ENCODE measurements at places on chromosomes 3 and 15.
A peak's percentile ranks its signal among the peaks of the same experiment; 100 is the strongest.

DNA sequence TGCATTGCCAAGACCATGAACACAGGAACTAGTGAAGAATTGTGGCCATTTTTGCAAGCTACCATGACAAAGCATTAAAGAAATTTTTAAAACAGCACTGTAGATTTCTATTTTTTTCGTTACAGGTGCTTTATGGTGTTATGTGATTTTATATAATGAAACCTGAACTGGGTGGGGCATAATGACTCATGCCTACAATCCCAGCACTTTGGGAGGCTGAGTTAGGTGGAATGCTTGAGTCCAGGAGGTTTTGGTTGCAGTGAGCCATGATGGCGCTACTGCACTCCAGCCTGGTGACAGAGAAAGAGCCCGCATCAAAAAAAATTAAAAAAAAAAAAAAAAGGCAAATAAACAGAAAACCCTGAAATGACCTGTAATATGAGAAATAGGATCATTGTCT lies 846.7 kb downstream of the EPHA3 start:
- DNase-seq = no peak

- DNase-seq = no peak
Measured at GRCh38 chr3:125028657-125029056, 27.1 kb downstream of the HEG1 start.

GRCh38 chr3:173653781-173654180 lies 256.2 kb downstream of the NLGN1 start:
- DNase-seq = no peak

- DNase-seq = no peak
Measured at GRCh38 chr3:113454057-113454456, 12.8 kb upstream of the CFAP44 start.

- DNase-seq = no peak
Measured at GRCh38 chr15:56019060-56019793, 25.8 kb upstream of the NEDD4 start.

GRCh38 chr3:124250053-124250452 lies 258.1 kb upstream of the ROPN1 start:
- no peak for DNase-seq

DNA sequence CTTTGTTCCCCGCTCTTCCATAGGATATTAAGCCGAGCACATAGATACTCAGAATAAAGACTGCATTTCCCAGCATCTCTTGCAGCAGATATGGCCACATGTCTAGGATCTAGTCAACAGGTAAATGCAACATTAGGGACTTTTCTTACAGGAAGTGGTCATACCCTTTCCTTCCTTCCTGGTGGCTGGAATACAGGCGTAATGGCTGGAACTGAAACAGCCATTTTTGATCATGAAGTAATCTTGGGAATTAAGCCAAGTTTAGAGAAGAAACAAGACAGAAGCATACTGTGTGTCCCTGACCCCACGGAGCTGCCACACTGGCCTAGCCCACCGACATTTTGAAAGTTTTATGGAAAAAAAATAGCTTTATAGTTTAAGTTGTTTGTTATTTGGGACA lies 234.0 kb downstream of the XXYLT1 start:
- no peak for DNase-seq

DNA sequence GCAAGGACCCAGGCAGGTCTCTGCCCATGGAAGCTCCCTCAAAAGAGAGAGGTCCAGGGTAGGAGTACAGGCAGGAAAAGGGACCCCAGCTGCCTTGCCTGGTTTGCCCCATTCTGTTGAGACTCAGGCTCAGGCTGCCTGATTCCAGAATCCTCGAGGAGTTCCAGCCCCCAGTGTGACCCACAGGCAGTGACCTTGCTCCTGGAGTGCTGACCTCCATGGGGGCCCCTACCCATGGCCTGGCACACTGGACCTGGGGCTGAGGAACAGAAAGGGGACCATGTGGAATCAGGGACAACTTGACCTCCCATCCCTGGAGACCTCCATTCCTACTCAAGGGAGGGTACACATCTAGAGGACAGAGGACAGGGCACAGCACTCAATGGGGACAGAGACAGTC lies 3.4 kb upstream of the SEMA3B start:
- DNase-seq = no peak

DNA sequence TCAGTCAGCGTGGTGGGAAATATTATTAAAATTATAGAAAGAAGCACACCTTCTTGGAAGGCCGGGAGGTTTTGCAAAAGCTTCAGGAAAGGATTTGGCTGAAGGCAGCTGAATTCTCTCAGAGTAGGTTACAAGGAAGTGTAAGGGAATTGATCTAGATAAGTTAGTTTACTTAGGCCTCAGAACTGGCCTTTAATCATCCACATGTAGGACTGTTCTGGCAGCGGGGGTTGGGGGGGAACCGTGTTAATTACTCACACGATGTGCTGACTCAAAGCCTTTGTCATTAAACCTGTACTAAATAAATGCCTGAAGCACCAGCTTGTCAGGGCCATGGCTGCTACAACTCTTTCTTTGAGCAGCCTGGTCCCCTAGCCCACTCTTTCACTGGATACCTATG lies 12.8 kb downstream of the ASB14 start:
- DNase-seq = no peak

DNA sequence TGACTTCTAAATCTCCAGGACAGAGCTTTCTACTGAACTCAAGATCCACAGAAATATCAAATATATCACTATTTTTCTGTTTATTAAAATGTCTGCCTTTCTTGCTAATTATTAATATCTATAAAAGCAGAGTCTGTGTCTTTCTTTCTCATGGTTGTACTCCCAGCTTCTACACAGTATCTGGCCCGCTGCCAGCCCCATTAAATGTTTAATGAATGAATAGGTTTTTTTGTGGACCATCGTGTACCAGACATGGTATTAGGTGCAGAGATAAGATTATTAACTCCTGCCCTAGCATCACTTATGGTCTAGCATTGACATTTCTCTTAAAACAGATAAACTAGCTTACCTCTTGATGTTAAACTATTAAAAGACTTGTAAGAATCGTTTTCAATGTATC lies 111.4 kb upstream of the RBMS3 start:
- no peak for DNase-seq

GRCh38 chr3:182420741-182421140 lies 372.6 kb upstream of the ATP11B start:
- no peak for DNase-seq

GRCh38 chr15:64842096-64842939 lies 603 bp downstream of the PLEKHO2 start:
- DNase-seq = peak; percentile 42

- DNase-seq = no peak
Measured at GRCh38 chr3:70010346-70010745, 10.8 kb downstream of the SAMMSON start.

GRCh38 chr3:53818221-53819162 lies 27.7 kb downstream of the CHDH start:
- DNase-seq = no peak

- no peak for DNase-seq
Measured at GRCh38 chr3:48863122-48863521, 15.4 kb upstream of the PRKAR2A start.

DNA sequence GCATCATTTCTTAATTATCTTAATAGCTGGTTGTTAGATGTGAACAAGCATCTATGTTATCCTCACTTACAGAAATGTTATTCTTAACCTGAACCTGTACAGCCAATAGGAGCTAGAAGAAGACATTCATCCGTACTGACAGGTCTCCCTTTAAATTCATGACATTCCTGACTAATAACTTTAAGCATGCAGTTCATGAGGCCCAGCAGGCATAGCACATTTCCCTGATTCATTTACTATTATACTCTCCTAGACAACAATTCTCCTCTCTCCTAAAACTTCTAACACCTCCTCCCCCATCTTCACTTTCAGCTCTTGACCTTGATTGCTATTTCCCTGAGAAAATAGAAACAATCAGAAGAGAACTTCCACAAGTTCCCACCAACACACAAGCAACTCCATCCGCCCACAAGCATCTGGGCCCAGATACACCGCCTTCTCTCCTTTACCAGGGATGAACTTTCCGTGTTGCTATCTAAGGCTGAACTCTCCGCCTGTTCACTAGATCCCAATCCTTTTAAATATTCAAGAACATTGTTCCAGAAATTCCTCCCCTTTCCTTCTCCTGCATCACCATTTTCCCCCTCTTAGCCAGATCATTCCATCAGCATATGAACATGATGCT lies 62.9 kb upstream of the SPRED1 start:
- DNase-seq = no peak

- no peak for DNase-seq
Measured at GRCh38 chr3:49794431-49794830, 5.2 kb downstream of the CDHR4 start.

GRCh38 chr3:16448639-16449070 lies 64.8 kb downstream of the RFTN1 start:
- peak; percentile 50 for DNase-seq

DNA sequence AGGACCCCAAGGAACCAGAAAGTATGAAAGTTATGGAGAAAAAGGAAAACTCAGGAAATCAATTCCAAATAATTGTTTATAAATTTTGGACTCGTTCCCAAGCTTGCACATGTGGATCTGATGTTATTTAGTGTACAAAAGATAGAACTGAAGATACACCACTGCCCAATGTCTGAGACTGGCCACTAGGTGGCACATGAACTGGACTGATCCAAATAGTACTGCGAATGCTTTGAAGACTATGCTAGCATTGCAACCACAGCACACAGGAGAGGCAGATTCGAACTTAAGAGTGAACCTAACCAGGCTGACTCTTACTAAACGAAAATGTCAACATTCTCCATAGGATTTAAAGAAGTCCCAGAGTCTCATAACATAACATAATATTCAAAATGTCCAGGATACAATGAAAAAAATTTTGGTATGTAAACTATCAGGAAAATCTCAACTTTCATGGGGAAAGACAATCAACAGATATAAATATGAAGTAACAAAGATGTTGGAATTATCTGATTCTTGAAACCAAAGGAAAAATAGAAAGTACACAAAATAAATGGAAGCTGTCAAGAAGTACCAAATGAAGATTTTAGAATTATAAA lies 596.7 kb downstream of the FGF12 start:
- DNase-seq = peak; percentile 8

DNA sequence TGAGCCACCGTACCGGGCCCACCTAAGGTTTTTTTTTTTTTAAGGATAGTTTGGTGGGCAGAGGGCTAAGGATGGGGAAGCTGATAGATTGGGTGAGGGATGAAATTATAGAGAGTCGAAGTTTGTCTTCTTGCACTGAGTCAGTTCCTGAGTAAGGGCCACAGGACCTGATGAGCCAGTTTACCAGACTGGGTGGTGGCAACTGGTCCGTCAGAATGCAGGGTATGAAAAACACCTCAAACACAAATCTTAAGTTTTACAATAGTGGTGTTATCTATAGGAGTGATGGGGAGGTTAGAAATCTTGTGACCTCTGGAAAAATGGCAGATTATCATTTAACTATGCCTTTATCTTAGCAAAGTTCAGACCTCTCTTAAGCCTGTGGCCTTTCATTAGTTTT lies 2.8 kb downstream of the ZNF860 start:
- no peak for DNase-seq

Data from activated CD4-positive, alpha-beta T cell treated with anti-CD3 and anti-CD28 coated beads, Interleukin-2, amount 50 U/mL, for 48 hours (primary cell).